A549 (cell line): ENCODE measurements at places on chromosomes 6 and 20. TPM values are rescaled to one million over a fixed set of nuclear protein-coding genes. Genes with fewer than 3 reads are reported as not detected.

GRCh38 chr6:5315881-5316280, 54.6 kb downstream of the FARS2 start:
- no peak for DNase-seq

DNA sequence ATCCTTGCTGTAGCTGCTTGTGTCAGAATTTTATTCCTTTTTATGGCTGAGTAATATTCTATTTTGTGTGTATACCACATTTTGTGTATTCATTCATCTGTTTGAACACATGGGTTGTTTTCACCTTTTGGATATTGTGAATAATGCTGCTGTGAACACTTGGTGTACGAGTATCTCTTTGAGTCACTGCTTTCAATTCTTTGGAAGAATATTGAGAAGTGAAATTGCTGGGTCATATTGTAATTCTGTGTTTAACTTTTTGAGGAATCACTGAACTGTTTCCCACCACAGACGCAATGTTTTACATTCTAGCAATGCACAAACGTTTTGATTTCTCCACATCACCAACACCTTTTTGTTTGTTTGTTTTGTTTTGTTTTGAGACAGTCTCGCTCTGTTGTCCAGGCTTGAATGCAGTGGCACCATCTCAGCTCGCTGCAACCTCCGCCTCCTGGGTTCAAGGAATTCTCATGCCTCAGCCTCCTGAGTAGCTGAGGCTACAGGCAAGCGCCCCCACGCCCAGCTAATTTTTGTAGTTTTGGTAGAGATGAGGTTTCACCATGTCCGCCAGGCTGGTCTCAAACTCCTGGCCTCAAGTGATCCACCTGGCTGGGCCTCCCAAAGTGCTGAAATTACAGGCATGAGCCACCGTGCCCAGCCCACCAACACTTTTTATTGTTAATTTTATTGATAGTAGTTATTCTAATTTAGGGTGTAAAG, 21.7 kb downstream of the CPXM1 start:
- no peak for DNase-seq

GRCh38 chr6:21305893-21306332, 287.6 kb upstream of the SOX4 start:
- DNase-seq: no peak

- no peak for DNase-seq
These were observed 4.0 kb upstream of the RIPOR3 start for GRCh38 chr20:50695135-50695872.

DNA sequence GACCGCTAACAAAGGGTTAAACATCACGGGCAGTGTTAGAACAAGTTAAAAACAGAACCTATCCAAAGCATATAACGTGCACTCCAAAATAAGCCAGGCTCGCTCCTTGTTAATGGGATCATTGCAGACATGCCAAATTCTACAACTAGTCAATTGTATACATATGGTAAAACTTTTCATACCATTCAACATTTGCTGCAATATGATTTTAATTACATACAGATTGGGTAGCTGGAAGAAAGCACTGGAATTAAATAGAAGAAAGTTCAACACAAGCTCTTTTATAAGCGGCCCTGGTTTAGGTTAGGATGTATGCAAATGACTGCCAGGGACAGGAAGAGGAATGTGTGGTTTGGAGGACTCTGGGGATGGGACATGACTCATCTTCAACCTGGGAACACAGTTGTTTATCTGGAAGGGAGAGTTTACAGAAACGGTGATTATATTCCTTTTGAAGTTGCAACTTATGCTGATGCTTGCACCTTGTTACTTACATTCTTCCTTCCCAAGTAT, 62.5 kb upstream of the TIAM2 start:
- peak; percentile 17 for DNase-seq

DNA sequence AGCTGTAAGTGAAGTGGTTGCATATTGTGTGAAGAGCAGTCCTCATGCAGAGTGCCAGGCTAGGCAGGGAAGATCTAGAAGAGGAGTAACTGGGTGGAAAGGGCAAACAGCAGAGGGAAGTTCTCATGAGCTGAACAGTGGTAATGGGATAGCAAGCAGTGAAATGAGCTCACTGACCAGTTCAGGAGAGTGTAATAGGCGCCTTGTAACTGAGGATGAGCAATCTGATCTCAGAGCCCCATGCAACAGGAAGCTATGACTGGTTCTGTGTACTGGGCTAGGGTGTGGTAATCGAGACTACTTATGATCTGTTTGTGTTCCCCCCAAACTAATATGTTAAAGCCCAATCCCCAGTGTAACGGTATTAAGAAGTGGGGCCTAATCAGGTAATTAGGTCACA, 98.6 kb downstream of the RFX6 start:
- DNase-seq: no peak

GRCh38 chr6:132995432-132995831, 181.1 kb downstream of the RPS12 start:
- no peak for DNase-seq

DNA sequence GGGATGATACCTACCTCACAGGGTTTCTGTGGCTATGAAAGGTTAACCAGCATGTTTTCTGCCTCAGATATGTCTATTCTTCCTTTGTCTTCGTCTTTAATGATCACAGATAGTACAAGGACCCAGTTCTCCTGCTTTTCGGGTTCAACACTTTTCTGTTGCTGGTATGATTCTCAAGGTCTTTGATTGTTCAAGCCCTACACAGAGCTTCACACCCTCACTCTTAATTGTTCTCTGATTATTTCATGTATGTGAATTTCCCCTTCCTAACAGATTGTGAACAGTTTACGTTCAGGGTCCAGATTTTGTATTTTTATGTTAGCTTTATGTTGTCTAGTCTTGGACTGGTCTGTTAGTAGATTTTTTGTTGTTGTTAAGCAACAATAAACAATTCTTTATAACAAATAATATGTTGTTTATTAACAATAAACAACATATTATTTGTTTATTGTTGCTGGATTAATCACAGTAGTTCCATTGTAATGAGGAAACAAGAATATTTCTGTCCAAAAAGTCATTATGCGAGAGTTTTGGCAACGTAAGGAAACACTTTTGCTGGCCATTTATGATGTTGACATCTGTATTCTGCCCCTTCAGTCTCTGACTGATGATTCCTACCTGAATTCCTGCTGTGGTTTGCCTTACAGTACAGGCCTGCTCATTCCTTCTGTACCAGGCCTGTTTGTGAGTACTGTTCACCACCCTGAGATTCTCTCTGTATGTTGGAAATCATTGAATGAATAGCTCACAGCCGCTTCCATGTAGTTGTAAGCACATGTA, 27.2 kb upstream of the TULP4 start:
- DNase-seq: no peak

DNA sequence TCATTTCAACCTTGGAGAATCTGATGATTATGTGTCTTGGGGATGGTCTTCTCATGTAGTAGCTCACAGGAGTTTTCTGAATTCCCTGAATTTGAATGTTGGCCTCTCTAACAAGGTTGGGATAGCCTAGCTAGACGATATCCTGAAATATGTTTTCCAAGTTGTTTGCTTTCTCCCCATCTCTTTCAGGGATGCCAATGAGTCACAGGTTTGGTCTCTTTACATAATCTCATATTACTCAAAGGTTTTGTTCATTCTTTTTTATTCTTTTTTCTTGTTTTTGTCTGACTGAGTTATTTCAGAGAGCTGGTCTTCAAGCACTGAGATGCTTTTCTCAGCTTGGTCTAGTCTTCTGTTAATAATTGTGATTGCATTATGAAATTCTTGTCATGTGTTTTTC, 42.7 kb upstream of the COL9A1 start:
- DNase-seq: no peak

DNA sequence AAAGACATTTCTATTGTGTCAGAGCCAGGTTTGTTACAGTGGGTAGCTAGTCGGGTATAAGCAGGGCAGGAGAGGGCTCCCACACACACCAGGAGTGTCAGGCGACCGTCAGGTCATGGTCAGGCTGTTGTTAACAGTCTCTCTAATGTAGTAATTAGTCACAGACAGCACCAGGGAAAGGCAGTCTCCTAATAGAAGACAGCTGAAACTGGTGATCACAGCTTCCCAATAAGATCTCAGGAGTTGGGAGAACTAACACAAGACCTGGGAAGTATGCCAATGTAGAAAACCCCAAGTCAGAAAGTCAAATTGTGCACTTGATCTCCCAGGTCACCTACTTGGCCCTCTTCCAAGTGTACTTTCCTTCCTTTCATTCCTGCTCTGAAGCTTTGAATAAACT, 53.0 kb upstream of the GPR6 start:
- no peak for DNase-seq

GRCh38 chr20:36919715-36920333, 31.7 kb downstream of the SAMHD1 start:
- peak; percentile 63 for DNase-seq

GRCh38 chr6:88890860-88891845, 72.3 kb downstream of the RNGTT start:
- no peak for DNase-seq

DNA sequence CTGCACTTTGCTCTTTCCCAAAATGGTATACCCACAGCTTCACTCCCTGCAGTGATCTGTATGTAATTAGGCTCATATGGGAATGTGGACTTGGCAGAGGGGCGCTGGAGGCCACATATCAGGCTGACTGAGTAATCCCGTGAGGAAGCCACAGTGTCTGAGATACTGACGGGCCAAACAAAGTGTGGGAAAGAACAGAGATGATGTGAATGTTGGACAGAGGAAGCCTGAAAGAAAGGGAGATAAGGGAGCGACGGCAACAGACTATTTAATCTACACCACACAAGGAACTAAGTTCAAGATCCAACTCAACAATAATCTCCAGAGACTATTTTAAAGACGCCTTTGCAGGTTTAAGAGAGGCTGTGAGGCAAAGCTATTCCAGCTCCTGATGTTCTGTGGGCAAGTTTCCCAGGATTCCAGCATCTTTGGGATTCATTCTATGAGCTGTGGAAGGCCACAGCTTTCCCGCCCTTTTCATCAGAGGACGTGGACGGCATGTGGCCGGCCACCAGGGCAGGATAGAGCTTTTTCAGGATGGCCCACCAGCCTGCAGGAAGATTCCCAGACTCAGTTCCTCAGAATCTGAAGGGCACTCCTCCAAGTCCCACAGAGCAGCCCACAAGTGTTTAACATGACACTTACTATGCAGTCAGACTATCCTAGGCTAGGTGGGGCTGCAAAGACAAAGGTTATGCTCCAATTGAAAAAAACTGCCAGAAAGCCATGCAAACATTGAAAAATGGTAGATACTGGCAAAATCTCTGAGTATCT, 237.5 kb downstream of the ATXN1 start:
- DNase-seq: no peak

GRCh38 chr6:22827760-22828159, 258.4 kb downstream of the HDGFL1 start:
- DNase-seq: peak; percentile 1

GRCh38 chr20:40551125-40551530, 137.9 kb downstream of the MAFB start:
- DNase-seq: no peak

DNA sequence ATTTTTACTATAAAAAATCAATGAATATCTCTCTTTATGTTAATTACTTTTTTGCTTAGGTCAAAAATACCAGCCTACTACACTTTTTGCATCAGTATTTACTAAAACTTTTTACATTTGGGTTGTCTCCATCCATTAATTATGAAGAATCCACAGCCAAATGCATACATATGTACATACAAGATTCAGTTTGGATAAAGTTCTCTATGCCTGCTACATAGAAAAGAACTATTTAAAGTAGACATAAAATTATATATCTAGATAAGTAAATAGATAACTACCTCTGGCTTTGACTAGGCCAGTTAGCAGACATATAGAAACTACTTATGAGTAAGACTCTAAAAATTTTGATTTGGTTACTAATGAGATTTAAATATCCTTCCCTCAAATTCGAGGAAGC, 12.3 kb downstream of the TDRD6 start:
- no peak for DNase-seq

DNA sequence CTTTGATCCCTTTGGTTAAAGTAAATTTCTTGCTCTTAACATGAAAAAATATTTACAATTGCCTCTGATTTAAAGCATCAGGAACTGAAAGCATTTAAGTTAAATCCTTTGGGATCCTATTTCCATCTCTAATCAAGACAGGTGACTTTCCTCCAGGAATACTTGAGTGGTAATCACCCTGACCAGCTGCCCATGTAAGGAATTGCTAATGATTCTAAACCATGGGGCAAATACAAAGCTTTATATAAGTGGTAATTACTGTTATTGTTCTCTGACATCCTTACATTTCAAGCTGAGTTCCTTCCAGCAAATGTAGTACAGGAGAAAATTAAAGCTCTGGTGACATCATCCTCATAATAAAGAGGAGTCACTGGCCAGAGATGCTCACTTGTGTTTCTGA, 100.6 kb downstream of the CRYBG1 start:
- no peak for DNase-seq

DNA sequence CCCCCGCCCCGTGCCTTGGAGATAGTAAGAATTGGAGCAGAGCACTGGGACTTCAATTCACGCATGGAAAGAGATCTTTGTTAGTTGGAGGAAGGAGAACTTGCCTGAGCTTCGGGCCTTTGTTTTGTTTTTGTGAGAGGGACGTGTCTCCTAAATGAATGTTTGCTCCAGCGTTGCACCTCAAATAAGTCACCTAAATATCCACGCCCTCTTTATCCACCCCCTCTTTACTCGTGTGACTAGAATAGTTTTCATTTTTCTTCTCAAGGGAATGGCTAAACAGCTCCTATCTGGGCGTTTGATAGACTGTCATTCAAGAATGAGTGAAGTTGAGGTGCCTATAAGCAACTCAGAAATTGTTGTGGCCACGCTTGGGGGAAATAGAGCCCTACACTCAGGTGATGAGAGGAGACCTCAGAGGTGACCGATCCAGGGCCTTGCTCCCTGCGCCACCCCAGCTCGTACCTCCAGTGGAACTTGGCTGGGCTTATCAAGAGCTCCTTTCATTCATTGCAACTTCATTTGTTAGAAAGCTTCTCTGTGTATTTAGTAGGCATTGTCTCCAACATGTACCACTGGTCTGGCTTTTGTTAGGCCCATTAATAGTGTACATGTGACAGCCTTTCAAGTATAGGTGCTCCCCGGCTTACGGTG, 861 bp downstream of the PCMTD2 start:
- no peak for DNase-seq

The RBM24 gene
- polyA plus RNA-seq: 13.5 to 13.9 TPM (median 13.7 TPM) in 3 replicates

The POLR1H gene
- 24.8 to 26.1 TPM (median 25.5 TPM) in 3 replicates for polyA plus RNA-seq

The TGM3 gene
- polyA plus RNA-seq: 0.03 TPM in 1 of 3 replicates, not detected in the others

The ADGRG6 gene
- polyA plus RNA-seq: 53.9 to 61.1 TPM (median 55.4 TPM) in 3 replicates

The HLA-DOA gene
- polyA plus RNA-seq: 0.03 TPM in 1 of 3 replicates, not detected in the others

The TAAR9 gene
- polyA plus RNA-seq: not detected in 3 replicates

The SMOC2 gene
- polyA plus RNA-seq: not detected in 3 replicates
